Activated T-cell treated with anti-CD3 and anti-CD28 coated beads, Interleukin-2, amount 50 U/mL, for 48 hours (primary cell): ENCODE measurements at places on chromosomes 1 and 21.

GRCh38 chr1:118396829-118397495, 211.9 kb upstream of the SPAG17 start:
- no peak for DNase-seq

GRCh38 chr1:112594208-112594876, 24.6 kb downstream of the ST7L start:
- no peak for DNase-seq

DNA sequence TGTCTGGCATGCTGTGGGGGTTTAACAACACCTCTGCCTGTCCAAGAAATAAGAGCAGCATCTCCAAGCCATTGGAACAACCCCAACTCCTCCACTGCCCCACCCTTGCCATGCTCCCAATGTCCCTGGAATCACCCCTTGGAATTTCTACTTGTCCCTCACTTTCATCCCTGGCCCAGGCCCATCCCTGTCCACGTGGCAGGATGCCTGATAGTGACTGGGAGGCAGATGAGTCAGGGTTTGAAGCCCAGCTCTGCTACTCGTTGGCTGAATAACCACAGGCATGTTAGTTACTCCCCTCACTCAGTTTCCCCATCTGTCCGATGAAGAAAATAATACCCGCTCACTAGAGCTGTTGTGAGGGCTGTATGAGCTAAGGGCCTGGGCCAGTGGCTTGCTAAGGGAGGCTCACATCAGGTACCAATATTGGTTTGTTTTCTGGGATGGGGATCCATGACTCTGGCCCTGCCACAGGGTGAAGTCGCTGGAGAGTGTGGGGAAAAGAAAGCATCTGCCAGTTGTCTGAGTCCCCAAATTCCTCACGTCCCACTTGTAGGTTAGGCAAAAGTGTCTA, 99.4 kb upstream of the TLR5 start:
- DNase-seq: no peak

DNA sequence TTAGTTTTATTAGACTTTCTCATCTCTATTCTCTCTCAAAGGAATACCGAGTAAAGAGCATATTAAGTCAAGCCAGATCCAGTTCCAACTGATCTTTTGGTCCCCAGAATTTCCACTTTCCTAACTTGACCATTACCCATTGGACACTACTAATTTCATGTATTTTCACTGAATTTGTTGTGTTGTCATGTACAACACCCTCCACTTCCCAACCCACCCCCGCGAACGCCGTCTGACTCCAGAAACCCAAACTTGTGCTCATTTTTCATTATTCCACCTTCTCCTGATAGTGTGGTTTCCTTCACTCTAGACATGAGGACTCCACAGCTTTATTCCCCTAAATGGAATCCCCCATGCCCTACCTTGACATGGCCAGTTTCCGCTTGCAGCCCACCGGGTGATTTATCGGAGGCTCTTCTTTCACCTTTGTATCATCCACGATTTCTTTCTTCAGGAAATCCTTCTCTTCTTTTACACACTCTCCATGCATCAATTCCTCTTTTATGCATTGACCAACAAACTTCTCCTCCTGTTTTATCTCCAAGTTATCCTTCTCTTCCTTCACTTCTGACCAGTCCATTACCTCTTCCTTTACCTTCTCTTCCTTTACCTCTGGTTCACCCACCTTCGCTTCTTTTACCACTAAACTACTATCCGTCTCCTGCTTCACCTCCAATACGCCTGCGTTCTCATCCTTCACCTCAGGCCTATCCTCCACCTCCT, 805 bp downstream of the ZNHIT6 start:
- no peak for DNase-seq

- DNase-seq: no peak
Measured at GRCh38 chr1:10514490-10515235, 39.9 kb downstream of the PEX14 start.

- DNase-seq: no peak
Measured at GRCh38 chr21:28719723-28720122, 273.0 kb downstream of the LTN1 start.

DNA sequence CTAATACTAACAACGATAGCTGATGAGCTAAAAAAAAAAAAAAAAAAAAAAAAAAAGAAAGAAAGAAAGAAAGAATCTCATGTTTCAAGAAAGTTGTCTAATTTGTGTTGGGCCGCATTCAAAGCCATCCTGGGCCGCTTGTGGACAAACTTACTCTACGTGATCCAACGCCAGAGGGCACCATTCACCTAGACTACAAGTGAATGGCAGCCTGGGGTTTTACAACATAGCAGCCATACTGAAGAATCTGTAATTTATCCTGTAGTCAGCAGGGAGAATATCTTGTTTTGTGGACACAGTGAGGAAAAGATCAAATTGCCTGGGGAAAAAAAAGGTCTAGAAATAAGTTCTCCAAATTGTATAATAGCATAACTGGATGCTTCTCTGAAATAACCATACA, 47.0 kb downstream of the CYP2J2 start:
- peak; percentile 58 for DNase-seq

DNA sequence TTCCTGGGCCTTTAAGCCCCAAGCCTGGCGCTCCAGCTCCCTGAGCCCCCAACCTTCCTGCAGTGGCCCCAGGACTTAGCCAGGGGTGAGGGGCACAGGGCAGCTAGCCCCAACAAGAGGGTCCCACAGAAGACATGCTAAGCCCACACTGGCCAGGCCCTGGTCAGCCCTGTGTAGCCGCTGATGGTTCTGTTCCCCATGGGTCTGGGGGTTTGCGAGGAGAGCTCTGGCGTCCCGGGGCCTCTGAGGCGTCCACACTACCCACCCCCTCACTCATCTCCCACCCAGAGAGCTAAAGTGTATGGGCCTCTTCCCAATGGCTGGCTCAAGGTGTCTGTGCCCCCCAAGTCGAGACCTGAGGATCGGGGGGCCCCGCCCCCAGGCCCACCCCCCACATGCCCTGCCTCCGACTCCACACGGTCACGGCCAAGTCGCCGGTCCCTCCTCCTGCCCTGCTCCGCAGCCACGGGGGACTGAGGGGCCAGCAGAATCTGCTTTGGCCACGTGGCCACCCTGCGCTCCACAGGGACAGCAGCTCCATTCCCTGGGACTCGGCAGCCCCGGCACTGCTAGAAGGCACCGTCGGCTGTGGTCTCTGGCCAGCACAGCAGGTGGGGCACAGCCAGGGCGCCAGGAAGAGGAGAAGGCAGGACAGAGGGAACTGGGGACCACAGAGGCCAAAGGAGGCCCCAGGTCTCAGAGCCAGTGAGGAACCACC, 7.8 kb downstream of the TNFRSF18 start:
- no peak for DNase-seq

DNA sequence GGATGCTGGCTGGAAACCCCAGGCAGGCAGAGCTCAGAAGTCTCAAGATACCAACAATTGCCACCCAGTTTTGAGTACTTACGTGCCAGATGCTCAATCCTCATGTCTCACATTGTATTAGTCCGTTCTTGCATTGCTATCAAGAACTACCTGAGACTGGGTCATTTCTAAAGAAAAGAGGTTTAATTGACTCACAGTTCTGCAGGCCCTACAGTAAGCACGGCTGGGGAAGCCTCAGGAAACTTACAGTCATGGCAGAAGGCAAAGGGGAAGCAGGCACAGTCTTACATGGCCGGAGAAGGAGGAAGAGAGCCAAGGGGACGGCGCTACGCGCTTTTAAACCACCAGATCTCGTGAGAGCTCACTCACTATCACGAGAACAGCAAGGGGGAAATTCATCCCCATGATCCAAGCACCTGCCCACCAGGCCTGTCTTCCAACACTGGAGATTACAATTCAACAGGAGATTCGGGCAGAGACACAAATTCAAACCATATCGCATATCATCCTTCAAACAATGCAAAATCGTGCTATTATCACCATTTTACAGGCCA, 58.0 kb downstream of the KAZN start:
- no peak for DNase-seq

DNA sequence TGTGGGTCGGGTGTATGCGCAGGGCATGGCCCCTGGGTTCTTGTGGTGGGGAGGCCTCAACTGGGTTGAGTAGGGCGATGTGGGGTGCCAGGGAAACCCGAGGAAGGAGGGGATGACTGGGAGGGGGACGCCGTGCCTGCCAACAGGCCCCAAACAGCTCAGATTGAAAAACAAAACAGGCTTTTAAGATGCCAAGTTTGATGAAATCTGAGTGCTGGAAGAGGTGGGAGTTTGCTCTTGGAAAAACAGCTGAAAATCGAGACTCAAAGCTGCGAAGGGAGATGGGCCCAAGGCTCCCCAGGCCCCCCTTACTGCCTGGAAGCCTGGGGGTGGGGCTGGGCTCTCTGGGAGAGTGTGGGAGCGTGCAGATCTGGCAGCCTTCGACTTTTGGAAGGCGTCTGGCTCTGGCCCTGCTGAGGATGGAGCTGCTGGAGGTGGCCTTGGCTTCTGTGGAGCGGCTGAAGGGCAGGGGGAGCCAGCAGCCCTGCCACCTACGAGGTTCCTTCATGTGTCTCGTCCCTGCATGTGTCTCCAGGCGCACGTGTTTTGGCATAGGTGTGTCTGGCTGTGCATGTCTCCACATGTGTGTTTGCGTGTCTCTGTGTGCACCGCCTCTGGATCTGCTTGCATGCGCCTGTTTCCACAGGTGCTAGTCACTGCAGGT, 33.3 kb downstream of the PTPRF start:
- DNase-seq: no peak

DNA sequence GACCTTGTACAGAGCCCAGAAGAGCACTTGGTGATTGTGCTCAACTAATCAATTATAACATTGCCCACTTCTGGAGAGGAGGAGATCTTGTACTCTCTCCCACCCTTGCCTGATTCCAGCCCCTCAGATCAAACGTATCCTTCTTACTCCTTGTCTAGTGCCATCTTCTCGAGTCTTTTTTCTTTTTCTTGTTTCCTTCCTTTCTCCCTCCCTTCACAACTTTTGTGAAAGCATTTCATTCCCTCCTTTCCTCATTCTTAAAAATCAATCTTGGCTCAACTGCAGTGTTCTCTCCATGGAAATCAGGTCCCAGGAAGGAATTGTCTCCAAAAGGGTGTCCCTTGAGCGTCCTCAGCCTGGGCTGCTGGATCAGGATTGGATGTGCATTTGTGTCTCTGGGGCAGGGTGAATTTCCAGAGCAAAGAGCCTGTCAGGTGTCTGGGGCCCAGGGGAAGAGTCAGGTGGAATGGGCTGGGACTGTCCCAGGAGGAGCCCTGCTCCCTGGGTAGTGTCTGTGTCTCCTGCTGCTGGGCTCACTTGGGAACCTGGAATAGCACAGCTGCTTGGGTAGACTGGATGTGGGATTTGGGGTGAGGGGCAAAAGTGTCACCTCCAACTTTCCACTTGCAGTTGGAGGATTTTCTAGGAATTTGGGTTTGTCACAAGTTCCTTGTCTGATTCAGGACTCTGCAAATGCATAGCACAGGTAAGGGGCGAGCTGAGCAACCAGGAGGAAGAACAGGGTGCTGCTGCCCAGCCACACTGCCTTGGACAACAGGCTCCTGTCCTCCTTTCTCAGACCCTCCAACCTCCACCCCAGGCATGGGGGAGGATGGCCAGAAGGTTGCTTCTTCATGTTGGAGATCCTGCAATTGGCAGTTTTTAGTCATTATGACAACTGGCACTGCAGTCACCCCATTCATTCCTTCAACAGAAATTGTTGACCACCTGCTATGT, 3.3 kb downstream of the SOX13 start:
- no peak for DNase-seq

- no peak for DNase-seq
Measured at GRCh38 chr1:153888533-153888932, 34.2 kb downstream of the GATAD2B start.

DNA sequence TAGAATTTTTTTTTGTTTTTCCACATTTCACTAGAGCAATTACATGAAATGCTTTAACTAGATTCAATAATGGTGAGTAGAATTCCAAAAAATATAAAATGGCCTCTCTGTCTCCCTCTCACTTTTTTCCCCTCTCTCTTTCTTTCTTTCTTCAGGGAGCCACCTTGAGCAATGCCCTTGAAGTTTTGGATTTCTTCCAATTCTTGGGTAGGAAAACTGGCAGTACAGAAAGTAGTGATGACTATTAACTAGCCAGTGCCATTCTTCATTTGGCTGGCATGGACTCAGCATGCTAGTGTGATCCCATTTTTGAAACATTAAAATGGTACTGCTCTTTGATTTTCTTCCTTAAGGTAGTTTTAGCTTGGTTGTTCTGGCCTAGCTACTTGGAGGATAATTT, 4.5 kb upstream of the FNBP1L start:
- DNase-seq: no peak

DNA sequence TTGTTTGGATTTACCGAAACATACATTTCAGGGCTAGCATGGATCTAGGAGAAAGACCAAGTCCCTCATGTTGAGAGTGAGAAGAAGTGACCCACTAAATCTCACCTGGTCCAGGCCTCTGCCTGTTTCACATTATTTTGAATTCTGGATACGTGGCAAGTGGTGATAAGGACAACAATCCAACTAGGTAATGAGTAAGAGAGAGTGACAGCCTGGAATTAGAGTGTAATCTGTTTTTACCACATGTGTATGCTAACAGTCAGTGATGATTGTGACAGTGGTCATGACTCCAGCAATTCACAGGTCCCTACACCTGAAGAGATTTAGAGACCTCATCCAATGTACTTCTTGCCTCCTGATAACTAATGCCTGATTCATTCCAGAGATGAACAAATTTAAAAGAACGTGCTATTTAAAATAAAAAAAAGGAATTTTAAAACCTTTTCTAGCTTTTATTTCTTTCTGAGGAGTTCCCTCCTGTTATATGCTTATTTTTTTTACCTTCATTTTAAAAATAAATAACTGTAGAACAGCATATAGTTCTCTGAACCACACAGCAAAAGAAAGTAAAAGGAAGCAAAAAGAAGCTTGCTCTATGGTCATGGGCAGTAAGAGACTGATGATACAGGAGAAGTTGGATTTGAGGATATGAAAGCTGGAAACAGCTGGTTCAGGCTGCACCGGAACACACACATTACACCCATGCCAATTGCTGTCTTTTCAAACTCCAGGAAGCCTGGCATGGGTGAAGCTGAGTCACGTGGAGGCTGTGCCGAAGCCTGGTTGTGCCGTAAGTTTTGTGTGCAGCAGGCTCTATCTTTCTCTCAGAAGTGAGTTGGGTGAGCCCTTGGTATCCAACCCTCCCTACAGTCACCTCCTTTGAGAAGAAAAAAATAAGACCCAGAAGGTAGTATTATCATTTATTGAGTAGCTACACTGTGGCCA, 14.7 kb downstream of the C1orf116 start:
- DNase-seq: no peak

DNA sequence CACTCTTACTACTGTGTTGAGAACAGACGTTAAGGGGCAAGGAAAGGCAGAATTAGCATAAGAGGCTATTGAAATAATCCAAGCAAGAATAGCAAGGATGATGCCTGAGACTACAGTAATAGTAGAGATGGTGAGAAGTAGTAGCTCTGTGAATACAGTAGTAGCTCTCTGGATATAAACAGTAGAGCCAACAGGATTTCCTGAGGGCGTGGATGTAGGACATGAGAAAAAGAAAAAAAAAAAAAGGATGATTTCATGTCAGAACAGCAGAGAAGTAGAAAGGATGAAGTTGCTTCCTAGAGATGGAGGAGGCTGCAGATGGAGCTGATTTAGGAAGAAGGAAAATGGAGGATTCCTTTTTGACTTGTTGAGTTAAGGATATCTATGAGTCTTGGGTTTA, 112.3 kb downstream of the OMA1 start:
- no peak for DNase-seq

GRCh38 chr1:60257531-60257930, 184.0 kb upstream of the C1orf87 start:
- DNase-seq: no peak
